ENCODE measurements at places on chromosomes 5 and 9. TPM values are rescaled to one million over a fixed set of nuclear protein-coding genes. Genes with fewer than 3 reads are reported as not detected.

ARAP3 gene
- 6.2 TPM for total RNA-seq

RUSC2 gene
- total RNA-seq: 32.9 TPM

CDC26 gene
- total RNA-seq: 57.1 TPM

CNTNAP3 gene
- total RNA-seq: 25.7 TPM

KIF24 gene
- 0.74 TPM for total RNA-seq

LCN2 gene
- not detected for total RNA-seq

KCNIP1 gene
- not detected for total RNA-seq

CERT1 gene
- 37.8 TPM for total RNA-seq

GPR150 gene
- total RNA-seq: 0.27 TPM

TAF11L5 gene
- not detected for total RNA-seq

KIF12 gene
- total RNA-seq: not detected

GRM6 gene
- total RNA-seq: not detected

PCDHGA12 gene
- total RNA-seq: 39.7 TPM

MEF2C gene
- 38.6 TPM for total RNA-seq

CACFD1 gene
- 18.0 TPM for total RNA-seq

GKAP1 gene
- total RNA-seq: 1.4 TPM

SHOC1 gene
- 0.09 TPM for total RNA-seq

WDR36 gene
- total RNA-seq: 90.8 TPM

ITGA2 gene
- total RNA-seq: 171 TPM

MYOZ3 gene
- 0.72 TPM for total RNA-seq

NRG2 gene
- total RNA-seq: not detected

GRAMD2B gene
- total RNA-seq: 13.5 TPM

GPX3 gene
- 53.1 TPM for total RNA-seq

EGFL7 gene
- total RNA-seq: 5.6 TPM

ARSI gene
- 2.1 TPM for total RNA-seq
